ENCODE measurements at places on chromosomes 6 and 20. TPM values are rescaled to one million over a fixed set of nuclear protein-coding genes. Genes with fewer than 3 reads are reported as not detected.

Gene SAMD3
- total RNA-seq, result 9.1 TPM

- DNase-seq, result no peak
These were observed 126.0 kb upstream of the RREB1 start for GRCh38 chr6:6981681-6982322.

DNA sequence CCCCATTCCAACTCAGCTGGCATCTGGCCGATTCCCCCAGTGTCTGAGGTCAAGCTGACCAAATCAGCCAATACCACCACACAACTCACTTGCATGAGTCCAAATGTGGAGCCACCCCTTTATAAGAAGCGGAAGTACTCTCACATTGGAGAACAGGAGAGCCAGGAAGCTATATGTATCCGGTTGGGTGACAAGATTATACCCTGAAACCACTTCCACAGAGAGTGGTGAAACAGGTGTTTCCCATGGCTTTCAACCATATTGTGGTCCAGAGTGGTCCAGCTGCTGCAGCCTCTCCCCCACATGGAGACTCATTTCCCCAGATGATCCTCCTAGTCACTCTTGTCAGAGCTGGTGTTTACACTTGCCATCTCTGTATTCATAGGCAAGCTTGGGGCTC lies 24.0 kb upstream of the SERINC1 start:
- no peak for DNase-seq

DNA sequence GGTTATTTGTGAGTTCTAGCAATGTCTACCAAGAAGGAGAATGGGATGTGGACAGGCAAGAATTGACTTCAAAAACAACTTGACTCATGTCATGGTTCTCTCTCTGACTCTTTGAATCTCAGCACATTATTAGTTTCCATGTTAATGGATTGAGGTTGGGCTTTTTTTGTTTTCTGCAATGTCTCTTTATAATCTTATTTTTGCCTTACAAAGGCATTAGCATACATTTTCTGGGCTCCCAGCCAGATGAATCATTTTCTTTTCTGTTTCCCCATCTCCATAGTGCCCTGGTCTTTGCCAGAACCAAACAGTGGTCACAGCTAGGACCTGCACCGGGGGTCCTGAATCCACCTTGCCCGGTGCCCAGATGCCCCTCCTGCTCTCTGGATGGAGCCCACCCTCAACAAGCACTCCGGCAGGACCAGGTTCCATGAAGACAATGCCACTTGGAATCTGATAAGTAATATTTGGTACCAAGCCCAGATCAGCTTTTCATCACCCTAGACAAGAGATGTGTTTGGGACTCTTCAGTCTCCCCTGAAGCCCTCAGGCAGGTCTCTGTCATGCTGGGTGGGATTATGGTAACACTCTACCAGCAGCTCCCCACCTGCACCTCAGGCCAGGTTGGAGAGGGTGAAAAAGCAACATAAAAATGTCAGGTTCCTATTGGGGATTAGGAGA lies 266.7 kb upstream of the SULF2 start:
- peak; percentile 71 for DNase-seq

Gene GPR6
- not detected for total RNA-seq

DNA sequence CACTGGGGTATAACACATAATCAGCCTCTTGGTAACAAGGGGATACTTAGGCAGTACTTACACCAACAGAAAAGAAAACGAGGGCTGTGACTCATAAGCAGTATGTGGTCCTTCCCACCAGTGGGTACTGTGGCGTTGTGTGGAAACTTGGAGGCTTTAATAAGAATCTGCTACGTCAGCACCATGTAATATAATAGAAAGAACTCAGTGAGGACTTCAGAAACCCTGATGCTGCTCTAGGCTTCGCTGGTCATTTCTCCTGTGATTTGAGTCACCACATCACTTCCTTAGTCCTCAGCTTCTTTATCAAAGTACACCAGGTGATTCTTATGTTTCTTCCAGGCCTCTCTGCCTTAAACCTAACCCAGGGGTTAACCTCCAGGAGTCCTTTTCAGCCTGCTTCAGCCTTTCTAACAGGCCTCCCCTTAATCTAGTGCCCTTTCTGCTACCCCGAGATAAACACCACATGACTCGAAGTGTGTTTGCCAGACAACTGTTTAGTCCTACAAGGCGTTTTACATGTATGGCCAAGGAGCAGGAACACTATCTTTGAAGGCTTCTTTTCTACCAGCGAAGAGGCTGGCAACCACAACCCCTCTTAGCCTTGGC lies 68.5 kb downstream of the FYN start:
- peak; percentile 91 for DNase-seq

Measured in fibroblast of the aortic adventitia (primary cell).